ENCODE measurements at places on chromosomes 13 and 19.

DNA sequence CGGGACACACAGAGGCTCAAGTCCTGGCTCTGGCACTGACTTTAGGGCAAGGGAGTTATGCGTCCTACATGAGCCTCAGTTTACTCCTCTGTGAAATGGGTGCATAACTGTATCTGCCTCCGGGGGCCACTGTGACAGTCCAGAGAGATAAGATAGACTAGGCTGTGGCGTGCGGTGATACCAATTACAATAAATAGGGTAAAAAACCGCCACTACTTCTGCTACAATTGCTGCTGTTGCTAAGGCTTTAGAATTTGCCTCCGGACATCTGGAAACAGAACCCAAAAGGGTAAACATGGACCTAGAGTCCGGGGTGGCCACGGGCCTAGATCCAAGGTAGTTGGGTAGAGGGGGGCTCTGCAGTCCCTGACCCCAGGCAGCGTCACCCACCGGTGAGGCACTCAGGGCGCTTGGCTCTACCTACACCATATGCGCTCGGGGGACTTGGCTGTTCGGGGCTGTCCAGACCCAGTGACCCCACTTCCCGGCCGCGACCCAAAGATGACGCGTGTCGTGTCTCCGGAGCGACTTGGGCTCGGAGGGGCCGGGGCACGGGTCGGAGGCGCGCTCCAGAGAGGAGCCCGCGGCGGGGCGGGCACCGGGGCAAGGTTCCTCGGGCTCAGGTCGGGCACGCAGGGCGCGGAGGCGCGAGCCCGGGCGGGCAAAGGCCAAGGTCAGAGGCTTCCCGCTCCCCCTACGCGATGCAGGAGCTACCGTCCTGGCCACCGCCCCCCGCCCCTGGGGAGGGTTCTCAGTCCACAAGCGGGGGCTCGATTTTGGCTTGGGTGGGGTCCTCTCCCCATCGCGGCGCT, 1.1 kb downstream of the INSR start:
- peak; percentile 10 for DNase-seq

GRCh38 chr19:1817553-1818179, 5.6 kb upstream of the ATP8B3 start:
- no peak for DNase-seq

- no peak for DNase-seq
Measured at GRCh38 chr19:34471906-34472700, 9.5 kb upstream of the WTIP start.

DNA sequence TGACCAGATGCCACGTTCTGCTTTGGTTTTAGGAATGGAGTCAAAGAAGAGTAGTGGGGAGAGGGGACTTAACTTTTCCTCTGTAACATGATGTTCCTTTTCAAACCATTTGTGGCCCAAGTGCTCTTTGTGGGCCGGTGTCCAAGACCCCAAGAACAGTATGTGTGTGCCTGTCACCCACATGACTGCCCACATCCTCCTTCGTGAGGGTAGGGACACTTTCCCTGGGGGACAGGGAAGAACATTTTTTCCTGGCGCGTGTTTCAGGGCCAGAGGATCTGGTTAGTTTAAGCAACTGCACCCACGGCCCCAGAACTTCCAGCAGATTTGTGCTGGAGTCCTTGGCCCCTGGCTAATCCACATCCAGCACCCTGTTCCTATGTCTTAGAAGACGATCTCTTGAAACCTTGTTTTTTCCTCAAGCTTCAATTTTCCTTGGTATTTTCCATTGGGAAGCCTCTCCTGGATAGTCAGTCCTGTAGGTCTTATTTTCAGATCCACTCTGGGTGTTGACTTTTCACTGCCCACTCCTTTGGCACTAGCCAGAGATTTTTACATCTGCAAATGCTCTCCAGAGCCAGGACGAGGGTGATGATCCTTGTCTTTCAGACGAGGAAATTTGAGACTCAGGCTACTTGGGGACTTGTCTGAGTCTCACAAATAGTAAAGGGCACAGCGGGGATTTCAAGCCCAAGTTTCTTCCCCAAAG, 10.8 kb upstream of the CCDC97 start:
- no peak for DNase-seq

- DNase-seq: no peak
Measured at GRCh38 chr13:77353995-77354394, 27.1 kb upstream of the MYCBP2 start.

DNA sequence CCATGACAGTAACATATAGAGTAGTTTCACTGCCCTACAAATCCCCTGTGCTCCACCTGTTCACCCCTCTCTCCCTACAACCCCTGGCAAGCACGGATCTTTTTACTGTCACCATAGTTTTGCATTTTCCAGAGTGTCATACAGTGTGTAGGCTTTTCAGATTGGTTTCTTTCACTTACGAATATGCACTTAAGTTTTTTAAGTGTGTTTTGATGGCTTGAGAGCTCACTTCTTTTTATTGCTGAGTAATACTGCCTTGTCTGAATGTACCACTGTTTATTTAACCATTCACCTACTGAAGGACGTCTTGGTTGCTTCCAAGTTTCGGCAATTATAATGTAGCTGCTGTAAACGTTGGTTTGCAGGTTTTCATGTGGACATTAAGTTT, 175.1 kb downstream of the ITGBL1 start:
- DNase-seq: no peak

GRCh38 chr13:80547885-80548825, 207.2 kb upstream of the SPRY2 start:
- no peak for DNase-seq

GRCh38 chr13:34107806-34108205, 289.9 kb downstream of the RFC3 start:
- no peak for DNase-seq

DNA sequence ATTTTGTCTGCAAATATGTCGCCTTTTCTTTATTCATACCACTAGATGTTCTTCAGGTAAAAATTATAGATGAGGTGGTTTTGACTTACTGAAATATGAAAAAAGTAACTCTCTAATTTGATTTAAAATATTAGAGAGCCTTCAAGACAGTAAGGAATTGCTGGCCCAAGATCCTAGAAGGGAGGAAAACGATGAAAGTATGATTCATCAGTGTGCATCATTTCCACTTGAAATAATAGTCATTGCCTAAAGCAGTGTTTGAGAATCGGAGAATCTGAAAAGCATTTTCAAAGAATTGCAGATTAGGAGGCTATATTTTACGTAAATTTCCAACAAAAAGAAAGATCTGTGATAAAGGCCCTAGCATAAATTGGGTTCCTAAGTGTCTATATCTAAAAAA, 1707.9 kb upstream of the PRR20A start:
- DNase-seq: no peak

- DNase-seq: no peak
Measured at GRCh38 chr13:98246538-98247172, 69.6 kb upstream of the RNF113B start.

- DNase-seq: no peak
Measured at GRCh38 chr19:22783651-22784410, at the start of gene ZNF99. Gene ZNF99 (minus strand): TSS chr19:22784151. CDS start chr19:22784016, 135 bp downstream.

- DNase-seq: no peak
Measured at GRCh38 chr13:43227721-43228120, 204.3 kb downstream of the DNAJC15 start.

- no peak for DNase-seq
Measured at GRCh38 chr19:17321655-17322489, 12.5 kb downstream of the DDA1 start.

GRCh38 chr13:31456056-31456455, 256.3 kb downstream of the B3GLCT start:
- DNase-seq: no peak

DNA sequence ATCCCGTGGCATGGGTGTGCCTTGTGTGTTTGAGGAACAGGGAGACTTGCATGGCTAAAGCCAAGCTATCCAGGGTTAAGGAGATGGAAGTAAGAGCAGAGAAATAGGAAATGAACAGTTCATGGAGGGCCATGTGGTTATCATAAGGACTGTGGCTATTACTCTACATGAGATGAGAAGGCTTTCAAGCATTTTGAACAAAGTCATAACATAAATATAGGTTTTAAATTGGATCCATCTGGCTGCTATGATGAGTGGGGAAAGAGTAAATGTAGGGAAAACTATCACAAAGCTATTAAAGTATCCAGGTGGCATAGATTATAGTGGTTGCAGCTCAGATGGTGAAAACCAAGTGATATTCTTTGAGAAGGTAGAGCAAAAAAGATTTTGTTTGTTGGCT, 184.1 kb downstream of the PCDH17 start:
- no peak for DNase-seq

GRCh38 chr13:27853861-27854260, 61.6 kb downstream of the GSX1 start:
- DNase-seq: no peak

DNA sequence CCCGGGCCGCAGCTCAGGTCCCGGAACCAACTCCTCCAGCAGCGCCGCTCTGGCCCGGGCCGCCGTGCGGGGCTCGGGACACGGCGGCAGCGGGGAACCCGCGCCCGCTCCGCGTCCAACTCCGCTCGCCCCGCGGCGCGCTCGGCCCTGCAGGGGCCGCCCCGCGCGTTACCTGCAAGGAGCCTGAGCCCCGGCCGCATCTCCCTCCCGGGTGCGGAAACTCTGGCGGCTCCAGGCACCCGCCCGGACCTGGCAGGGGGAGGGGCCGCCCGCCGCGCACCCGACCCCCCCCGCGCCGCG, at the start of gene TMTC4:
Gene TMTC4 (minus strand): TSS at position 224 of the 300 bp plus-strand sequence. CDS start 4,433 bp downstream, outside the sequence.
- no peak for DNase-seq

- no peak for DNase-seq
Measured at GRCh38 chr19:2059422-2060201, 8.6 kb upstream of the MKNK2 start.
